ENCODE measurements at places on chromosomes 11 and 22. TPM values are rescaled to one million over a fixed set of nuclear protein-coding genes. Genes with fewer than 3 reads are reported as not detected.

The BATF2 gene
- total RNA-seq, result not detected

The SCGB1A1 gene
- total RNA-seq, result not detected

The SLC22A25 gene
- total RNA-seq, result not detected

The OR4A16 gene
- total RNA-seq, result not detected

The RAB3IL1 gene
- total RNA-seq, result not detected

The CCDC81 gene
- total RNA-seq, result 0.21 TPM

The CEP126 gene
- 0.63 TPM for total RNA-seq
